ENCODE measurements at places on chromosomes 5 and 9.

- DNase-seq = no peak
Measured at GRCh38 chr9:94827584-94828304, 101.2 kb downstream of the AOPEP start.

DNA sequence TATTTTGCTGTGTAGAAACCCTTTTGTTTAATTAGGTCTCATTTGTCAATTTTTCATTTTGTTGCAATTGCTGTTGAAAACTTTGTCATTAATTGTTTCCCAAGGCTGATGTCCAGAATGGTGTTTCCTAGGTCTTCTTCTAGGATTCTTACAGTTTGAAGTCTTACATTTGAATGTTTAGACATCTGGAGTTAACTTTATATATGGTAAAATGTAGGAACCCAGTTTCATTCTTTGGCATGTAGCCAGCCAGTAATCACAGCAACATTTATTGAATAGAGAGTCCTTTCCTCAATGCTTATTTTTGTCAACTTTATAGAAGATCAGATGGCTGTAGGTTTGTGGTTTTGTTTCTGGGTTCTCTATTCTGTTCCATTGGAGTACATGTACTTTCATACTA, 1290.8 kb upstream of the CDH9 start:
- no peak for DNase-seq

DNA sequence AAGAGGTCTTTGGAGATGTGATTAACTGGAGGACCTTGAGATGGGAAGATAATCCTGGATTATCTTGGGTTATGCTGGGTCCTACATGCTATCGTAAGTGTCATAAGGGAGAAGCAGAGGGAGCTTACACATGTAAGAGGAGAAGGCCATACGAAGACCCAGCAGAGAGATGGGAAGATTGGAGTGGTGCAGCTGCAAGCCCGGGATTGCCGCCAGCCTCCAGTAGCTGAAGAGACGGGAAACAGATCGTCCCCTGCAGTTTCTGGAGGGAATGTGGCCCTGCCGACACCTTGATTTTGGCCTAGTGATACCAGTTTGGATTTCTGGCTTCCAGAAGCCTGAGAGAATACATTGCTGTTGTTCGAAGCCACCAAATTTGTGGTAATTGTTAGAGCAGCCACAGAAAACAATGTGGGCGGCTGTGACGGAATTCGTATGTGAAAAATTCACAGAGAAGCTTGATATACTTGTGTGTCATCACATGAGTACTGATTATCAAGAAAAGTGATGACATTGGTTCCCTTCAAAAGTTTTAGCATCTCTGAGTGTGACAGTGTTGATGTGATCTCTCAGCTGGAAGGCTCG, 86.9 kb downstream of the CYFIP2 start:
- no peak for DNase-seq

- no peak for DNase-seq
Measured at GRCh38 chr5:162360373-162360931, 292.9 kb downstream of the GABRG2 start.

All from DMS 273 treated with DMSO at 0.1 percent for 48 hours (cell line).